ENCODE measurements at places on chromosomes 6 and 20. TPM values are rescaled to one million over a fixed set of nuclear protein-coding genes. Genes with fewer than 3 reads are reported as not detected.

GRCh38 chr6:98840385-98840784 lies 6.0 kb downstream of the POU3F2 start:
- no peak for DNase-seq

- DNase-seq, result no peak
Observed at GRCh38 chr6:32129297-32130088, 595 bp downstream of the FKBPL start.

DNA sequence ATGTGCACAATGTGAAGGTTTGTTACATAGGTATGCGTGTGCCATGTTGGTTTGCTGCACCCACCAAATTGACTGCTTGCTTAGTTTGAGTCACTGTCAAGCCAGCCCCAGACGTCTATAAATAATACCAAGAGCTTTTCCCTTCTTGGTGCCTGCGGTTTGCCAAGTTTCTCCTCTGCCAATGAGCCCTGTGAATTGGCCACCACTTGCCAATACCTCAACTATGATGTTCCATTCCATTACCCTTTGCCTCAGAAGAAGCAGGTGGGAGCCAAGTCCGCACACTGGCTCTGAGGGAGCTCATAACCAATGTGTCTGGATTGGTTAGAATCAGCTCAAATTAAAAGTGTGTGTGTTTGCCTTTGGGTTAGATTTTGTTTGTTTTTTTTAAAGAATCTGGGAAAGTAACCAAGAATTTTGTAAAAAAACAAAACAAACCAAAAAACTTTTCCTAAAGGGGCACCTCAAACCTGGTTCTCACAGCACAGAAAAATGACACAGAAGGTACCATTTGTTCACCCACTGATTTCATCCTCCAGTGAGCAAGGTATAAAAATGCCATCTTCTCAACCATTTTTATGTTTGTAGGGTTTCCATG lies 244.7 kb upstream of the PRND start:
- DNase-seq, result peak; percentile 47

GRCh38 chr20:44356353-44356723 lies 839 bp downstream of the HNF4A start:
- DNase-seq, result no peak

DNA sequence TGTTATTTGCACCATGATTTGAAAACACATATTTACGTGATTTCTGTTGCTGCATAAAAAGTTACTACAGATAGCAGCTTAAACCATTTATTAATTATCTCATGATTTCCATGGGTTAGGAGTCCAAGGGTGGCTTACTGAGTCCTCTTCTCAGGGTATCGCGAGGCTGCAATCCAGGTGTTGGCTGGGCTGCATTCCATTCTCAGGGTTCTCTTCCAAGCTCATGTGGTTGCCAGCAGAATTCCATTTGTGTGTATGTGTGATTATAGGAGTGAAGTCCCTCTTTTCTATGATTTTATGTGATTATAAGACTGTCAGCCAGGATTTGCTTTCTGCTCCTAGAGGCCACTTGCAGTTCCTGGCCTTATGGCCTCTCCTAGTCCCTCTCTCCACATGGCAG lies 135.1 kb downstream of the FAM83B start:
- DNase-seq, result no peak

- no peak for DNase-seq
Observed at GRCh38 chr6:75306064-75306463, 21.5 kb upstream of the TMEM30A start.

DNA sequence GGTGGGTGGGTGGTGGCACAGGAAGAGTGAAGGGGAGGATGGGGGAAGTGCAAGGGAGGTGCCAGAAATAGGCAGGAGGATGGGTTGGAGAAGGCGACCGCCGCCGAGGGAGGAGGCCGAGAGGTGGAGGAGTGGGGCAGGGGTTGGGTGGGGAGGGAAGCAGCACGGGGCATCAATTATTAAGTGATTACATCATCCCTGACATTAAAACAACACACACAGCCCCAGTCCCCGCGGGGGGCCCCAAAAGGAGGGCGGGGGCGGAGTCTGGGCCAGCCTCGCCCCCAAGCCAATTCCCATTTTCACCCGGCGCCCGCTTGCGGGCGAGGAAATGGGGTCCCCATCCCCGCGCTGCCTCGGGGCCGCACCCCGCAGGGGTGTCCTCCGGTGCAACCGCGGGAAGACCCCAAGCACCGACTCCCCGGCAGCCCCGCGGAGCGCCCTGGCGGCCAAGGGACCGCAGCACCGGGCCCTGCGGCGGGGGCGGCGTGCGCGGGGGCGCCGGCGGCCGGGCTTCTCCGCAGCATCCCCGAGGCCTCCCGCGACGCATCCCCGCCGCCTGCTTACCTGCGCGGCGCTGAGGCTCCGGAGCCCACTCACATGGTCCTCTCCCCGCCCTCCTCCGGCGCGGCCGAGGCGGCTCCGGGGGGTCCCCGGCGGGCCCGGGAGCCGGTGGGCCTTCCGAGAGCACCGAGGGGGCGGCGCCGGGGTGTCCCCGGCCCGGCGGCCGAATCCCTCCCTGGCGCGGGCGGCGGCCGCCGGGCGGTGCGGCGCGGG lies 663 bp downstream of the FYN start:
- DNase-seq, result no peak

DNA sequence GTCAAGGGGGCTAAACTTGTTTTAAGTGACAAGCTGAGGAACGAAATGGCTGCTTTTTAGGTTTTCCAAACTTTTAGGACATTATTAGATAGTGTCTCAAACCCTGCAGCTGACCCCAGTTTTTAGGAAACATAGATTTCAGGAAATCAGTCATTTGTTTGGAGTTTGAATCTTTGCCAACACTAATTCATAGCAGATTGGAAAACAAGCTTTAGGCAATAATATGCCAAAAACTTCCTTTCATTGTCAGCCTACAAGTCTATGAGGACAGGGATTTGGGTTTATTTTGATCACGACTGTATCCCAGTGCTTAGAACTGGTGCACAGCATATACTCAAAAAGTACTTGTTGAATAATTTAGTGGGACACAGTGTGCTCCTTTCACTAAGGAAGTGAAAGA lies 123.2 kb downstream of the TINAG start:
- no peak for DNase-seq

- DNase-seq, result peak; percentile 60
Observed at GRCh38 chr20:50129662-50130355, 16.9 kb upstream of the UBE2V1 start.

GRCh38 chr20:24648481-24648880 lies 179.1 kb downstream of the SYNDIG1 start:
- no peak for DNase-seq

GRCh38 chr6:36067374-36068011 lies 39.9 kb downstream of the MAPK14 start:
- no peak for DNase-seq

GRCh38 chr6:16718356-16718755 lies 42.9 kb downstream of the ATXN1 start:
- DNase-seq, result no peak

- no peak for DNase-seq
Observed at GRCh38 chr6:39223555-39223954, 5.7 kb downstream of the KCNK5 start.

GRCh38 chr6:87675004-87675681 lies 26.9 kb downstream of the AKIRIN2 start:
- DNase-seq, result no peak

- DNase-seq, result no peak
Observed at GRCh38 chr20:3798373-3798768, 2.3 kb downstream of the CDC25B start.

DNA sequence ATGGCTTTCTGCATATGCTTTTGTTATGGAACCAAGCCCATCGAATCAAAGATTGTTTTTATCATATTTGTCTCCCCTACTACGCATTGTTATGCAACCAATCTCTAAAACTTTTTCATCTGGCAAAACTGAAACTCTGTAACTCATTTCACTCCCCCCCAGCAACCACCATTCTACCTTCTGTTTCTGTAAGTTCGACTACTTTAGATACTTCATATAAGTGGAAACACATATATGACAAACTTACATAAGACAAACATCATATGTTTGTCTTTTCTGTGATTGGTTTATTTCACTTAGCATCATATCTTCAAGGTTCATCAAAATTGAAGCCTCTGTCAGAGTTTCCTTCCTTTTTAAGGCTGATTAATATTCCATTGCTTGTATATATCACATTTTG lies 34.8 kb downstream of the CEP57L1 start:
- DNase-seq, result no peak

DNA sequence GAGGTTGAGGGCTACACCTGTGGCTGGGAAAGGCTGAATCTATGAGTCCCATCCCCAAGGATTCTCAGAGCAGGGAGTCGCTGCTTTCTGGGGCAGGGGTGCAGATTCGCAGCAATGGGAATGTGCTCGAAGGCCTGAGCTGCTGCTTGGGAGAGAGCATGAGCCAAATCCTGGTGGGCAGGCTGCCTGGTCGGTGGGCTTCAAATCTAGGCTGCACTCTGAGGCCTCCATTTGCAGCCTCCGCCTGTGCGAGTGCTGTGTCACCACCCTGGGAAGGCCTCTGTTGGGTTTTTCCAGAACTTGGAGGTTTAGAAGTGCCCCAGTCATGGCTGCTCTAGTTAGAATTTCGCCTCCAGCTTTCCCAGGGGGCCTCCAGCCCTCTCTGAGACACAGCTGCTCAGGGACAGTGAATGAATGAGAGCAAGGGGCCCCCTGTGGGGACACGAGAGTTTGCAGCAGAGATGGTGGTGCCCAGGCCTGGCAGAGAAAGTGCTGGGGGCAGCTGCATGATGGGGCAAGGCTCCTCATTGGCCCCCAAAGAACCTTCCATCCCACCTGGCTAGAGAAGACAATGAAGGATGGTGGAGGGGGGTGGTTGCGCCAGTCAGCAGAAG lies 31.1 kb upstream of the RNF24 start:
- no peak for DNase-seq

- DNase-seq, result peak; percentile 53
Observed at GRCh38 chr6:148776321-148777308, 29.8 kb downstream of the UST start.

- no peak for DNase-seq
Observed at GRCh38 chr6:149020319-149020718, 273.5 kb downstream of the UST start.

- DNase-seq, result no peak
Observed at GRCh38 chr6:33935439-33936080, 131.8 kb upstream of the MLN start.

DNA sequence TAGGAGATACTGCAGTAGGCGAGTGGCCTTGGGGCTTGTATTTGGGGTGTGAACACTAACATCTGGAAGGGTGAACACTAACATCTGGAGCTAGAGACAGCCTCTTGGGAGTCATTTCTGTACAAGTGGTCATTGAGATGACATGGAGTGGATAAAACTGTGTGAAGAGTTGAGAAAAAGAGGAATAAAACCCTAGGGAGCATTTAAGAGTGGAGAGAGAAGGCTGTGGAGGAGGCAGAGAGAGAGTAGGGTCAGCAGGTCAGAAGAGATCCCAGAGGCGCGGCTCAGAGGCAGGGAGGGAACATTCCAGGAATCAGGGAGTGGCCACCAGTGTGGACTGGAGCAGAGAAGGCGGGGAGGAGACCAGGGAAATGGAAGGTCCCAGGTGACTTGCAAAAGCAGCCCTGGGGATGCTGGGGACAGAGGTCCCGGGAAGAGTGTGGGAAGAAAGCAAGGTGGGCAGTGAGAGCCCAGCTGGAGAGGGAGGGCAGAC lies 202.0 kb upstream of the RNF24 start:
- DNase-seq, result peak; percentile 65

- peak; percentile 58 for DNase-seq
Observed at GRCh38 chr6:33430991-33431879, 11.4 kb downstream of the SYNGAP1 start.

GRCh38 chr6:27592481-27593199 lies 119.7 kb upstream of the ZNF184 start:
- peak; percentile 87 for DNase-seq

DNA sequence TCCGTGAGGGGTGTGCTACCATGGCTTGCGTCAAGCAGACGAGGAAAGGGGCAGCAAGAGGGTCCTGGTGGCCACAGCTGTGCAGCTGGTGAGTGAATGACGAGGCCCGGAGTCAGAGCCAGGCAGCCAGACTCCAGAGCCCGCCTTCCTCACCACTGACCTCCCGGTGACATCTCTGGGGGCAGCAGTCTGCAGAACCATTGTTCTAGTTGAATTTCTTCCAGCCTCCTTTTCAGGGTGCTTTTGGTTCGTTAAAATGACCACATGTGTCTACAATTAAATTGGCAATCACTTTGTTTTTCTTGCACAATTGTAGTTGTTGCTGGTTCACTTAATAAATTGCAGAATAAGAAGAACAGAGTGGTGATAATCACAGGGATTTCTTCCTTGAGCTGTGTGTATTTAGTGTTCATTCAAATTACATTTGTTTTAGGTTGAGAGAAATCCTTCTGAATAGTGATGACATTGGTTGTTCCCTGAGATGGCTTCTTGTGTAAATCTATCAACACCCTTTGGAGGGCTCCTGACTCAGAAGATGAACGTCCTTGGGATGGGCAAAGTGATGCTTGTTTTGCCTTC lies 96.4 kb downstream of the TULP4 start:
- peak; percentile 41 for DNase-seq

- DNase-seq, result peak; percentile 9
Observed at GRCh38 chr20:32894026-32894483, 35.3 kb downstream of the EFCAB8 start.

DNA sequence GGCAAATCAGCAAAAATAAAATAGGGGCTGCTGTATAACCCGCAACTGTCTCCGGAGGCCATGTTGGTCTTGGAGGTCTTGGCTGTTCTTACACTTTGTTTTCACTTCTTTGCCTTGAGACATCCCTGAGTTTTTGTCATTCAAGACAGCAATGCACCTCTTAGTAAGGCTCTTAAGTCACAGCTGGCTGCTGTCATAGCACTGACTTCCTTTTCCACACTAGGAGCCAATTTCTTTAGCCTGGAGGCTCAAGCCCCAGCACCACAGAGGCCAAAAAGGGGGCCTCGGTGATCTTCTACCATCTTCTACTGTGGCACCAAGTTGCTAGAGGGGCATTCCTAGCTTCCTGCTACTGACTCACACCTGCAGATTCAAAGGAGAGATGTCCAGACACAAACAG lies 536.3 kb downstream of the CDH26 start:
- DNase-seq, result no peak

The THBS2 gene
- total RNA-seq, result 151 TPM

The CD24 gene
- total RNA-seq, result 26.9 TPM

The MUCL3 gene
- total RNA-seq, result 0.43 TPM

The TFAP2D gene
- total RNA-seq, result not detected

The MUC22 gene
- total RNA-seq, result not detected

The DYNLT2 gene
- total RNA-seq, result 2.8 TPM

The RIPOR3 gene
- total RNA-seq, result 0.07 TPM

The TMEM242 gene
- 5.4 TPM for total RNA-seq

The MATN4 gene
- total RNA-seq, result not detected

The KATNA1 gene
- 40.7 TPM for total RNA-seq

The KPNA5 gene
- total RNA-seq, result 5.2 TPM

The SLC32A1 gene
- total RNA-seq, result not detected

The SIGLEC1 gene
- total RNA-seq, result not detected

The PAX1 gene
- total RNA-seq, result not detected

The RGS19 gene
- total RNA-seq, result 29.3 TPM

The RIN2 gene
- 22.4 TPM for total RNA-seq

The MRPS18B gene
- 76.8 TPM for total RNA-seq

The MMP24 gene
- total RNA-seq, result 14.2 TPM

The OTOR gene
- not detected for total RNA-seq

The EYA2 gene
- not detected for total RNA-seq

Measured in A172 (cell line).